ENCODE measurements at places on chromosomes 13 and 19.

- DNase-seq, result no peak
These were observed 1.9 kb downstream of the TBC1D17 start for GRCh38 chr19:49879243-49879963.

GRCh38 chr13:61013796-61014195 lies 401.9 kb downstream of the PCDH20 start:
- no peak for DNase-seq

GRCh38 chr19:16594131-16594586 lies 21.9 kb upstream of the SLC35E1 start:
- DNase-seq, result no peak

GRCh38 chr13:25966086-25966485 lies 85.7 kb downstream of the SHISA2 start:
- no peak for DNase-seq

GRCh38 chr13:114059428-114059827 lies 73.0 kb downstream of the RASA3 start:
- DNase-seq, result no peak

DNA sequence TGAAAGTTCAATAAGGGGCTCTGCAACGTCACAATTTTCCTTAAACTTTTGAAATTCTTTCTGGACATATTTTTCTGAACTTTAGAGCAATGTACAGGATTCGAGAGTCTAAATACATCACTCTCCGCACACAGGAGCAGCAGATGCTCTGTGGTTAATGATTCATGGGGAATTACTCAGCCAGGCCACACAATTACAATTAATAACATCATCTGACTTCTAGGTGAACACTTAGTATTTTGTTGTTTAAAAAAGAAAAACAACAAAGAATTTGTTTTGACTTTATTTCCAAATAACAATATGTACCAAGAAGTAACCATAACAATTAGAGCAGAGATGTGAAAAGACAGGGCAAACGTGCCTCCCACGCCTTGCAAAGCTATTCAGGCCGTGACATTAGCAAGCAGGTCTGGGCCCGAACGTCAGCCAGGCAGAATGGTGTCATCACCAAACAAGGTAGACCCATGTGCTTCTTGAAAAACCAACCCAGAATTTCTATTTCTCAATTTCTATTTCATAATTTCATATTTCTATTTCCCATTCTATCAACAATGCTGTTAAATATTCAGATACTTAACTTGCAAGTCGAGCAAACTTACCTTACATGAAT lies 236.3 kb downstream of the COL4A1 start:
- no peak for DNase-seq

DNA sequence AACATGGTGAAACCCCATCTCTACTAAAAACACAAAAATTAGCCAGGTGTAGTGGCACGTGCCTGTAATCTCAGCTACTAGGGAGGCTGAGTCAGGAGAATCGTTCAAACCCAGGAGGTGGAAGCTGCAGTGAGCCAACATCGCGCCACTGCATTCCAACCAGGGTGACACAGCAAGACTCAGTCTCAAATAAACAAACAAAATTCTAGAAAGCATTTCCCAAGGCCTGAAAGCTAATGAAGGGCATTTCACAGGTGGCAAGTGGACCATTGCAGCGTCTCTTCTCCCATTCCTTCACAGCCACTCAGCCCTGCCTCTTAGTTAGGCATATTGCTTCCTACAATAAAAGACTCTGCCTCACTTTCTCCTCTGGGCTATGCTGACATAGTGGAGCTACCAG lies 13.5 kb upstream of the RXFP2 start:
- DNase-seq, result no peak

DNA sequence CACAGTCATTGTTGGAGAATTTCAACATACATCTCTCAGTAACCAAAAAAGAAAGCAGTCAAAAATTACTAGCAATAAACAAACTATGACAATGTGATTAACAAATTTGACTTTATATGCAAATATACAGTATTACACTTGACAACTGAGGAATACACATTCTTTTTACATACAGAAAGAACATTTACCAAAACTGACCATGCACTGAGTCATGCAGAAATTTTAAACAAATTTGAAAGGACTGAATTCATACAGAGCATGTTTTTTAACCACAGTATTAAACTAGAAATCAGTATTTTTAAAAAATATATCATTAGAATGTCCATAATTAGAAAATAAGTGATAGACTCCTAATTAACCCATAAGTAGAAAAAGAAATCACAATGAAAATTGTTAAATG lies 420.1 kb downstream of the TBC1D4 start:
- no peak for DNase-seq

DNA sequence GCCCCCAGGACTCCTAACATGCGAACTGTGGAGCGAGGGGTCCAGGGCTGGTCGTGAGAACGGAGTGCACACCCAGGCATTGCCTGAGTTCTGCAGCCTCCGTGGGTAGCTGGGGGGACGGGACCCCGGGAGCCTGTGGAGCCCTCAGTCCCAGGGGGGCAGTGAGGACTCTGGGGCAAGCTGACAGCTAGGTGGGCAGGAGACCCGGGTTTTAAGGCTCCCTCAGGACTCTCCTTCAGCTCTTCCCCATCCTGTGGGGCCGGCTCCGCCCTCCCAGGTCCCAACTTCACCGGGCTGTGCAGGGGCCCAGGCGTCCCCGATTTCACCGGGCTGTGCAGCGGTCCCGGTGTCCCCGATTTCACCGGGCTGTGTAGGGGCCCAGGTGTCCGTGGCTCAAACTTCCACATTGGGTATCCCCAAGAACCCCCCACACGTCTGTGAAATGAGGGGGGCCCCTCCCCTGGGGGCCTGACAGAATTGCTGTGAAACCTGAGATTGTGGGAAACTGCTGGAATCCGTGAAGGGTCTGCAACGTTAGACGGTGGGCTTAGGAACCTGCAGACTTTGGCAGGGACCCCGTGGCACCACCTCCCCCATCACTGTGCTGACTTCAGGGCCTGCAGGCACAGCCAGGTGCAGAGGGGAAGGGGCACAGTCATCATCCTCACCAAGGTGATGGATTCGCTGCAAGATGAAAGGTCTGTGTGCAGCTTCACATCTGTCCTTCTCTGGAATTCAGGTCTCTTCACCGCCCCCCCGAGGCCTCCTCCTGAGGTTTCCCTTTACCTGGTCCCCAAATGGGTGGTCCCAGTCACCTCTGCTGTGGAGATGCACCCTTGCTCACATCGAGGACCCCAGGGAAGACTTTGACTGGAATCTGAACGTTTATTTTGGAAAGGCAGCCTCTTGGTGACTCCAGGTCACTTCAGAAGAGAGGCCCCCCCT lies 73.2 kb upstream of the MCF2L start:
- DNase-seq, result no peak

DNA sequence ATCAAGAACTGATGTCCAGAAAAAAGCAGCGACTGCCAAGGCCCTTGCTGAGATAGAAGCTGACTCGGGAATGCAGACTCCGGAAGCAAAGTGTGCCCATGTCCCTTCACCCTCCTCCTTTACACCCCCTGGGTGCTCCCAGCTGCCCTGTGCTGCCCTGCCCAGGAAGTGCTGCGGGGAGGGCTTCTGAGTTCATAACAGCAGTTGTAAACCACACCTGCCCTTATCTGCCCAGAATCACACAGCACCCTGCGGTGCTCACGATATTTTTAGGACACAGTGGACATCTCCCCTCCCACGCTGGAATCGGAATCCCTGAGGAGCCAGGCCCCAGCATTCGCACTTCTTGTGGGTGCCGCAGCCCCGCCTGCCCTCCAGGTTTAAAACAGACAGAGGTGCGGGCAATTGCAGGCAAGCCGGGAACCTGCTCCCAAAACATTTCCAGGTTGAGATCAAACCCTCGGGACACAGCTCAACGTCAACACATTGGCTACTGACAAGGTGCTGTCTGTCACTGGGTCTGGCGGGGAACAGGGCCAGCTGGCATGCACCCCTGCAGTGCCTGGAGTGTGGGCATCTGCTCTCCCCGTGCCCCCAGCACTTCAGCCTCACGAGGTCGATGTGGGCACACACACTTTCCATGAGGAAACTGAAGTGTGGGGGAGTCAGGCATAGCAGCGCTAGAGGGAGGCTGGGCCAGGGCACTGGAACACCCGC lies 36.8 kb downstream of the RAB20 start:
- DNase-seq, result no peak

DNA sequence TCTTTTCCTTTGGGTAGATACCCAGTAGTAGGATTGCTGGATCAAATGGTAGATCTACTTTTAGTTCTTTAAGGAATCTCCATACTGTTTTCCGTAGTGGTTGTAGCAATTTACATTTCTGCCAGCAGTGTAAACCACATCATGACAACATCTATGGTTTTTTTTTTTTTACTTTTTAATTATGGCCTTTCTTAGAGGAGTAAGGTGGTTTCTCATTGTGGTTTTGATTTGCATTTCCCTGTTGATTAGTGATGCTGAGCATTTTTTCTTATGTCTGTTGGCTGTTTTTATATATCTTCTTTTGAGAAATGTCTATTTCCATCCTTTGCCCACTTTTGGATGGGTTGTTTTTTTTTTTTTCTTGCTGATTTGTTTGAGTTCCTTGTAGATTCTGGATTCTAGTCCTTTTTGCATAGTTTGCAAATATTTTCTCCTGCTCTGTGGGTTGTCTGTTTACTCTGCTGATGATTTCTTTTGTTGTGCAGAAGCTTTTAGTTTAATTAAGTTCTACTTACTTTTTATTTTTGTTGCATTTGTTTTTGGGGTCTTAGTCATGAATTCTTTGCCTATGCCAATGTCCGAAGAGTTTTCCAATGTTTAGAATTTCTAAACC lies 38.8 kb downstream of the TDRD3 start:
- no peak for DNase-seq

DNA sequence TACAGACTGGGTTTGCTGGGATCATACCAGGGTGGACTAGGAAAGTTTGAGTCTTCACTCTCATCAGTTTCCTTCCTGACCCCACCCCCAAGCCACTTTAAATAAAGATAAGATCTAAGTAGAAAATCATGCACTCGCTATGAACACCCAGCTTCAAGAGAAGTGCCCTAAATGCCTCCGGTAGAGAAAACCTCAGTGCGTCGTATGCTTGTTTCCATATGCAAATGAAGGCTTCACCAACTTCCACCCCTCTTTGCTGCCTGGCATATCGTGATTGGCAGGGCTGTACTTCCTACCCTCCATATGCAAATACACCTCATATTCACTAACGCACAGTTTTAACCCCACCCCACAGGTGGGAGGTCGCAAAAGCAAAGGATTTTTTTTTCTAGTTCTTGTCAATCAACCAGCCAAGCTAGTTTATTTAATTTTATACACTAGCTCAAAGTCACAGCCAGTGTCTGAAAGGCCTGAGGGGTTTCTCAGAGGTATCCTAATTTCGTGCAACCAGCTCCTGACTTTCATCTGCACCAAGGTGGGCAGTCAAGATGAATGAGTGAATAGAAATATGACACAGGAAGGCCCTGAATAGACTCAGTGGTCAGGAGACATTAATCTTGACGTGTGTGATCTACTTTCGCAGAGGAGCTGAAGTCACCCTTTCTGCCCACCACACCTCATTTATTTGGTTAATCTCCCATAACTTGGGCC lies 121.1 kb upstream of the TSHZ3 start:
- DNase-seq, result no peak

DNA sequence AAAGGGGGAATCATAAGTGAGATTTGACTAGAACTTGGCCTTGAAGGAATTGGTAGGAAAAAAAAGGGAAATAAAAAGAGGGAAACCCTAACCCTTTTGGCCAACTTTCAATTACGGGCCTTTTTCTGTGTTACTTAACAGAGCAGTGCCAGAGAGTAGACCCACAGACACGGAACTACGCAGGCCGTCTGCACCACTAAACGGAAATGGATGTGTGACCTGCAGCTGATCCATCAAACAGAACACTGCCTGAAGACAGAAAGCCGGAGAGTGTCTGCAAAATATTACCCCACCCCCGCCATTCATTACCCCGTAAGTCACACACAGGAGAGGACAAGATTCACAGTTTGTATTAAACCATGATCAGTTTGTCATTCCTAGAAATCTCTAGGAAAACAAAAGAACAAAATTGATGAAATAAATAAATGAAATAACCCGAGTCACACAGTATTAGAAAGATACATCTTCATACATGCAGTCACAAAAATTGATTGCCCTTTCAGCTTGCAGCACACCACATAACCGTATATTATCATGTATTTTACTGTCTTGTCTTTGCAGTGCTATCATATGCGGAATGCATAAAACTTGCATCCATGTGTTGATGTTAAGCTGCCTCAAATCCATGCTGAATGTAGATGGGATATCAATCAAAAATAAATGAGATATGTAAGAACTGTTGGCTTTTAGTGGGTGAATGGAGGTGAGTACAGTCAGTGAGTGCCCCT lies 424.7 kb downstream of the IRS2 start:
- no peak for DNase-seq

GRCh38 chr13:94414708-94415107 lies 64.8 kb downstream of the DCT start:
- DNase-seq, result no peak

- DNase-seq, result no peak
These were observed 1559.2 kb downstream of the SLITRK1 start for GRCh38 chr13:82323101-82323500.

DNA sequence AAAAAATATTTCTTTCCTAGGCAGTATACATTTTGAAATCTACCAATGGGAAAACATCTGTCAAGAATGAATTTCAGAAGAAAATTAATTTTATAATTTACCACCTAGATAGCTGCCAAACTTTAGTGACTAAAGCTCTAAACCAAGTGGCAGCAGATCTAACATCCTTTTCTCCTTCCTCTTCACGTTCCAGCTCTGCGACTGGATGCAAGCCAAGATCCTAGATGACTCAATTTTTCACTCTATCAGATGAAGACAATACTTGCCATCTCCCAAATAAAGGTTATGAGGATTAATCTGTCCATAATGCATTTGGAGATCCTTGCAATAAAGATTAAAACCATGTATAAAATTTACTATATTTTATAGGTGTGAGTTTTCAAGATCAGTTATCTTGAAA lies 66.7 kb upstream of the MIR17HG start:
- DNase-seq, result no peak

GRCh38 chr13:20149762-20150161 lies 11.1 kb downstream of the GJA3 start:
- DNase-seq, result no peak

DNA sequence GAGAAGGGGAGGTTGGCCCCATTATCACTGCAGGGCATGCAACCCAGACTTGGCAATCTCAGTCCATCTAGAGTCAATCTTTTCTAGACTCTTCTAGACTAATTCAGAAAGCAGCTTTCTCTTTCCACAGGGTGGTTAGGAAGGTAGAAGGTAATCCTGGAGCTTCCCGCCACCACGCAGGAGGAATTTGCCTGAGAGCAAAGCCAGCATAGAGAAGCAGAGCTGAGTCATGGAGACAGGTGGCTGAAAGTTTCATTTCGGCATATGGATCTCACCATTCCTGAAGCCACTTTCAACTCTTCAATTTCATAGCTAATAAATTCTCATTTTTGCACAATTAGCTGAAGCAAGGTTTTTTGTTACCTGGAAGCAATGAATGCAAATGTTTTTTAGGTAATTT lies 29.0 kb upstream of the FFAR2 start:
- no peak for DNase-seq

DNA sequence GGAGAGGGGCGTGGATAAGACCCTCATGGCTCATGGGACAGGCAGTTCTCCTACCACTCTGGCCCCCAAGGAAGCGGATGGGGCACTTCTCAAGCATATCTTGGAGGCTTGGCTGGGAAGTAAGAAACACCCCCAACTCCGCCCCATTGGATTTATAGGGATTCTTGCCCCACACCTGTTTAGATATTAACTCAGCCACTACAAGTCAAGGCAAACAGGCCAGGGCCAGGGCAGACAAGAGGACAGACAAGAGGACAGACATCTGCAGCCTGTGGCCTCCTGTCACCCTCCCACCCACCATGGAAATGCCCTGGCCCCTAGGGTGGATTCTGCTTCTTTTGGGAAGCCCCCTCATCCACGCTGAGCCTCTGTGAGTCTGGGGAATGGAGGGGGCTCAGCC lies 24.1 kb downstream of the RDH8 start:
- no peak for DNase-seq

GRCh38 chr13:114097893-114098688 lies 34.3 kb downstream of the RASA3 start:
- no peak for DNase-seq

Data from KG1 (cell line).